Transverse colon (tissue), 4 donors: ENCODE measurements at places on chromosomes 3 and 15.

- H3K27me3 ChIP-seq, result no peaks in the 10 kb centered on the region
- DNase-seq, result peak; percentile 62
- no peak overlapping the region for H3K4me3 ChIP-seq
- no peak overlapping the region for H3K27ac ChIP-seq
- H3K4me1 ChIP-seq, result no peaks in the 10 kb centered on the region
Measured at GRCh38 chr3:111715911-111716523, 120.9 kb upstream of the ZBED2 start.

DNA sequence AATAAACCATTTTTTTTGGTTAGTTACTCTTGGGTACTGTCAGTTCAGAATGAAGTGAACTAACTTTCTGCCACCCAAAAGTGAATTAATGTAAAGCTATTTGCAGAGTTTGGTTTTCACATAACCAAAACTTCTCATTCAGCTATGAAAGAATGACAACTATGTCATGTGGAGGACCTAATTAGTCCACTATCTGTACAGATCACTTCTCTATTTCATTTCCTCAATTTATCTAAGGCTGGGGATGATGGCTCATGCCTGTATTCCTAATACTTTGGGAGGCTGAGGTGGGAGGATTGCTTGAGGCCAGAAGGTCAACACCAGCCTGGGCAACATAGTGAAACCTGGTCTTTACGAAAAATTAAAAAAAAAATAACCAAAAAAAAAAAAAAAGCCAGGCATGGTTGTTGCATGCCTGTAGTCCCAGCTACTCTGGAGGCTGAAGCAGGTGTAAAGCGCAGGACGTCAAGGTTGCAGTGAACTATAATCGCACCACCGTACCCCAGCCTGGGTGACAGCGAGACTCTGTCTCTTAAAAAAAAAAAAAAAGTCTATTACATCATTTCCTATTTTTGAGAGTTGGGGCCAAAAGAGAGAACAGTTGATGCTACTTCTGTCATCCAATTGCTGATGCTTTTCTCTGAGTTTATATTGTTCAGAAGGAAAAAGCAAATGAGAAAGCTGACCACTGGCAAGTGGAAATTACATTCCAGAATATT lies 8.7 kb downstream of the HYPK start:
- H3K36me3 ChIP-seq, result peaks cover 45% of the 10 kb centered on the region
- H3K4me3 ChIP-seq, result no peak overlapping the region
- no peaks in the 10 kb centered on the region for H3K4me1 ChIP-seq
- no peak for DNase-seq
- no peak overlapping the region for H3K27ac ChIP-seq

- H3K4me3 ChIP-seq, result no peak overlapping the region
- H3K27ac ChIP-seq, result no peak overlapping the region
- no peaks in the 10 kb centered on the region for H3K36me3 ChIP-seq
- H3K27me3 ChIP-seq, result no peaks in the 10 kb centered on the region
- DNase-seq, result no peak
Measured at GRCh38 chr15:31799715-31800321, 230.5 kb upstream of the CHRNA7 start.

DNA sequence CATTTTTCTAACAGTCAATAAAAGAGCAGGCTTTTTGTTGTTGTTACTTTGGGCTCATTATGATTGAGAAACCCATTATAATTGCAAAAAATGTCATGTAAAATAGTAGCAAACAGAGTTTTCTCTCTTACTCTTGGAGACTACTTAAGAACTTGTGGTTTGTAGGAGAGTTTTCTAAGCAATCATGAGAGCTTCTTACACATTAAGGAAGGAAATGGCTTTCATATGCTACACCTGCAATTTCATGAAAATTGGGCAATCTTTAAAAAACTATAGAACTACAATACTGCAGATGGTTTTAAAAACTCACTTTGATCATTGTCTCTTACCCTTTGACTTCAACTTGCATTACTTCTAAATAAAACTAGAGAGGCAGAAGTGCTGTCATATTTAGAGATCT lies 701.8 kb downstream of the ZPLD1 start:
- H3K4me3 ChIP-seq, result no peak overlapping the region
- H3K36me3 ChIP-seq, result no peaks in the 10 kb centered on the region
- no peak for DNase-seq

GRCh38 chr15:85455891-85456290 lies 75.5 kb downstream of the AKAP13 start:
- H3K27me3 ChIP-seq, result no peaks in the 10 kb centered on the region
- no peak for DNase-seq
- no peaks in the 10 kb centered on the region for H3K36me3 ChIP-seq
- peaks cover 16% of the 10 kb centered on the region for H3K4me1 ChIP-seq

DNA sequence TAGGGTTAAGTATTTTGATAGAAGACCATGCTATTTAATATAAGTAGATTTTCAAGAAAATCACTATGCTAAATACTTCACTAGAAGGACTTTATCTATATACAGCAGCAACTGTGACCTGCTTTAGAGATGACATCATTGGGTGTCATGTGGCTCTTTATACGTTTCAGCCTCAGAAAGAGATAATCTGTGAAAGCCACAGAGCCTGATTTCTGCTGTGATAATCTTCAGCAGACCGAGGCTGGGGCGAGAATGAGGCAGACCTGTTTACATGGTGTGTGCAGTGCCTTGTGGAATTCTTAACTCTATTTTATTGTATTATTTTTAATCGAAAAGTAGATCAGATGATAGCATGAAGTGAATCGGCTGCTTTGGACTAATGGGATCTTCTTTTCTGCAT lies 471.2 kb downstream of the MFSD1 start:
- no peaks in the 10 kb centered on the region for H3K36me3 ChIP-seq
- H3K4me3 ChIP-seq, result no peak overlapping the region
- no peaks in the 10 kb centered on the region for H3K4me1 ChIP-seq

- H3K36me3 ChIP-seq, result no peaks in the 10 kb centered on the region
- H3K4me3 ChIP-seq, result no peak overlapping the region
- no peak for DNase-seq
Measured at GRCh38 chr15:58434334-58434875, 2.6 kb downstream of the LIPC start.

DNA sequence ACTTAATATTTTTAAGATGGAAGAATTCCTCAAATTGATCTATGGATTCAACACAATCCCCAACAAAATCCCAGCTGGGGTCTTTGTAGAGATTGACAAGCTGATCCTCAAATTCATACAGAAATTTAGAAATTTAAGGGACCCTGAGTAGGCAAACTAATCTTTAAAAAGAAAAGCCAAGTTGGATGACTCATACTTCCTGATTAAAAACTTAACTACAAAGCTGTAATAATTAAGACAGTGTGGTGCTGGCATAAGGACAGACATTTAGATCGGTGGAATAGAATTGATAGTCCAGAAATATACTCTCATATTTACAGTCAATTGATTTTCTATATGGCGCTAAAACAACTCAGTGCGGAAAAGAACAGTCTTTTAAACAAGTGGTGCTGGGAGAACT lies 11.6 kb downstream of the FAM162A start:
- H3K4me3 ChIP-seq, result no peak overlapping the region
- DNase-seq, result no peak
- peaks cover 7% of the 10 kb centered on the region for H3K36me3 ChIP-seq
- no peaks in the 10 kb centered on the region for H3K27me3 ChIP-seq
- peaks cover 7% of the 10 kb centered on the region for H3K4me1 ChIP-seq

DNA sequence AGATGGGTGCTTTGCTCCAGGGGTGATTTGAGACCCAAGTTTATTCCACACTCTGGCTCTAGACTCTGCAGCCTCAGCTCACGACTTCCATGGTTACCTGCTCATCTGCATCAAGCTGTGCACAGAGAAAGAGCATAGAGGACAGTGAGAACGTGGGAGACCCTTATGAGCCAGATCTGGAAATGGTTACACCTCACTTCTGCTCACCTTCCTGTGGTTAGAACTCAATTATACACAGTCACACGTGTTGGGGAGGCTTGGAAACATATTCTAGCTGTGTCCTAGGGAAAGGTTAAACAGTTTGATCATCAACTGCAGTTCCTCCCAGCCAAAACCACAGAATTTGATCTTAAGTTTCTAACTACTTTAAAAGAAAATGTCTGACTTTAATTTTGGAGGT lies 1.8 kb downstream of the FETUB start:
- no peak overlapping the region for H3K4me3 ChIP-seq
- no peaks in the 10 kb centered on the region for H3K4me1 ChIP-seq
- H3K27me3 ChIP-seq, result no peaks in the 10 kb centered on the region
- no peak overlapping the region for H3K27ac ChIP-seq

GRCh38 chr3:170414202-170414663 lies 4.4 kb upstream of the CLDN11 start:
- no peaks in the 10 kb centered on the region for H3K36me3 ChIP-seq
- no peak overlapping the region for H3K4me3 ChIP-seq
- H3K27me3 ChIP-seq, result peaks cover 34% of the 10 kb centered on the region
- DNase-seq, result no peak

DNA sequence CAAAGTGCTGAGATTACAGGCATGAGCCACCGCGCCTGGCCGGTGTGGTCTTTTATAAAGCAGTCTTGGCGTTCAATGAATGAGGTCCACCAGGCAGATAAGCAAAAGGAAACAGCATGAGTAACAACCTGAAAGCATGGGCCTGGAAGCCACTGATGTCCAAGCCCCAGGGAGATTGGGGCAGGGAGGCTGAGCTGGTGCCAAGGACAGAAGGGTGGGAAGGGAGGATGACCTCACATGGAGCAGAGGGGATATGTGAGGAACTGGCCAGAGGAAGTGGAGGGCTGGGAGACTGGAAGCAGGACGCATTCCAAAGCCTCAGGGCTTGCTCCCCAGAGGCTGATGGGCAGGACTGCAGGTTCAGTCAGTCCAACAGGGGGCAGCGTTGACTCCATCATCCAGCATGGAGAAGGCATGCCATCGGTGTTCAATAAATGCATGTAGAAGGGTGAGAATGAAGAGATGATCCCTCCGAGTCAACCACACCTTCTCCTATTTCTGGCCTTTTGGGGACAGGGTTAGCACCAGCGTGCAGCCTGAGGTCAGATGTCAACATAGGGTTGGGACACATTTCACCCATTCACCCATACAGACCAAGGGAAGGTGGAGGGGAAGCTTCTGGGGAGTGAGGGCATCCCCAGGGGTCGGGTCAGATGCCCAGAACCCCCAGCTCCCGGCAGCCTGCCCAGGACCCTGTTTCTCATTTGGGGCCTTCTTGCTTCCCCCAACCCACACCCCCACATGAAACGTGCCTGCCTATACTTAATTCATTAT lies 14.8 kb downstream of the MYL3 start:
- no peak for DNase-seq
- H3K27me3 ChIP-seq, result no peaks in the 10 kb centered on the region
- H3K4me1 ChIP-seq, result peaks cover 14% of the 10 kb centered on the region
- no peaks in the 10 kb centered on the region for H3K36me3 ChIP-seq
- no peak overlapping the region for H3K27ac ChIP-seq

GRCh38 chr3:12222775-12223485 lies 64.2 kb upstream of the TIMP4 start:
- no peaks in the 10 kb centered on the region for H3K36me3 ChIP-seq
- peaks cover 32% of the 10 kb centered on the region for H3K4me1 ChIP-seq
- H3K27ac ChIP-seq, result peak overlapping the region; percentile 24
- H3K4me3 ChIP-seq, result no peak overlapping the region
- no peak for DNase-seq
